Bronchial epithelial cell (primary cell): ENCODE measurements at places on chromosomes 11 and 22. TPM values are rescaled to one million over a fixed set of nuclear protein-coding genes. Genes with fewer than 3 reads are reported as not detected.
A peak's percentile ranks its signal among the peaks of the same experiment; 100 is the strongest.

The TRPC6 gene
- total RNA-seq: 0.79 and 1.4 TPM in 2 replicates

- no peak for DNase-seq
These were observed 12.3 kb upstream of the GNAZ start for GRCh38 chr22:23058063-23058462.

DNA sequence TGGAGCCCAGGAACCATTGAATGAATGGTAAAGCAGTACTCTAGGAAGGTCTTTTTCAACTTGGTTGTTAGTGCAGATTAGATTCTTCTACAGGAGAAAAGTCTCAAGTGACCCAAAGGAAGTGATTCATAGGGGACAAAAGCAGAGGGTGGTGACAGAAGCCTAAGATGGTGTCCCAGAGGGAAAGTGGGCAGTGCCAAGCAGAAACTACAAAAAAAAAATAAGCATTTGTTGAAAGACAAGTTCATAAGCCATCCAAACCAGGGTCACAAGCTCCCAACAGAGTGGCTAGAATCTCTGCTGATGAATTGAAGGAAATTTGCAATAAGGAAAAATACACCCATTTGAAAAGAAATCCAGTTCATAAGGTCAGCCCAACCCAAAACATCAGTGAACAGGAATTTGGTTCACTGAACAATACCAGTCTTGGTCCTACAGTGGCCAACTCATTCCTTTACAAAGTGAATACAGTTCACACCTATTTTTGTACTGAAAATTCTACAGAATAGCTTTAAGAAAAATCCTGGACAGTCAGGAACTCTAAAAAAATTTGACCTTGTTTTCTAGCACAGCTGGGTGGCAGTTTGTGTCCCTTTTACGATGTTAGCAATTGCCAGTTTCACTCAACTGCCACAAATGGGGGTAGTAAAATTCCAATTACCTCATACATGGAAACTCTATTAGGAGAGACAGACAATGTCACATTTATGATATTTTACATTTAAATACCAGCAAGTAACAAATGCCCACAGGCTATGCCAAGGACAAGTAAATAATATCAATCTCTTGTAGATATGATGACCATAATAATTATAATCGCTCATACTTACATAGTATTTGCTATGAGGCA is 21.6 kb upstream of the NUP160 start:
- DNase-seq: peak; percentile 23

- no peak for DNase-seq
These were observed 9.8 kb upstream of the MPPED2 start for GRCh38 chr11:30595934-30596333.

GRCh38 chr11:102576350-102576749 is 45.8 kb upstream of the MMP7 start:
- DNase-seq: no peak

GRCh38 chr22:44824271-44824670 is 71.9 kb downstream of the ARHGAP8 start:
- DNase-seq: no peak

DNA sequence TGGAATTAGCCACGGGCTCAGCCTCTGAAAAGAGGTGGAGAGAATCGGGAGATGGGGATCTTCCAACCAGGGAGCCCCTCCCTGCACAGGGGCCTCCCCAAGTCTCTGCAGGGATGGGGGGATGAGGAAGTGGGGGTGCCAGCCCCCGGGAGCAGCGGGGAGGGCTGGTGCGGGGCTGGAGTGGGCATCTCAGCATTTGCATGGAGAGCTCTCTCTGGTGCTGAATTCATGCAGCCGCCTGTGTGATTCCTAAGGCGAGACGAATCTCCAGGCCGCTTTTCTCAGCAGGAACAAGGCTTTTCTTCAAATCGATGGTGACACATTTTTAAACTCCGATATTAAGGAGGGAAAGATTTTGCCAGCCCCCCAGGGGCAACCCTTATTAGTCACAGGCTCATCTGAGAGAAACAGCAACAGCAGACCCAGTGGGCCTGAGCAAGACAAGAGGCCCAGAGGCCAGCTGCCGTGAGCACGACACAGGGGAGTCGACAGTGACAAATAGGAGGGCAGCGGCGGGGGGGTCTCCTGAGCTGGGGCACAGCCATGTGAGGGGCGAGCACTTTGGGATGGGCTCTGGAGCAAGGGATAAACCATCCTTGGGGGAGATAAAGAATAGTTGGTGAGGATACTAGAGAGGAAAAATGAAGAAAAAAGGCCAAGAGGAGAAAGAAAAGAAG is 29.0 kb downstream of the MACROD1 start:
- DNase-seq: no peak
